Activated naive CD4-positive, alpha-beta T cell (primary cell): ENCODE measurements at places on chromosomes 12 and 14.

DNA sequence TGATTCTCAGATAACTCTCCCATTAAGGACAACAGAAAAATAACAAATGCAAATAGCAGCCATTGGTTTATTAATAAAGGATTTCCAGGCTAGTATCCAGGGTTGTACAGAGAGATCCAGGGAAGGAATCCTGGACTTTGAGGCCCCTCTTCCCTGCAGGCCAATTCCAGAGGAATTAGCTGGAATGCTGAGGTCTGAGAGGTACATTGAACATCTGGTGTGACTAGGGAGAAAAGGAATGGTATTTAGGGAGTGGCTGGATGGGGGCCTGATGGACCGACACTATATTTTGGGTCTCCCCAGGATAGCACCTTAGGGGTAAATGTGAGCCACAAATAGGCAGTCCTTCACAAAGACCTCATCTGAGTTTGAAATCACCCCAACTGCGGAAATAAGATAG, 924.5 kb downstream of the AACS start:
- no peak for DNase-seq

DNA sequence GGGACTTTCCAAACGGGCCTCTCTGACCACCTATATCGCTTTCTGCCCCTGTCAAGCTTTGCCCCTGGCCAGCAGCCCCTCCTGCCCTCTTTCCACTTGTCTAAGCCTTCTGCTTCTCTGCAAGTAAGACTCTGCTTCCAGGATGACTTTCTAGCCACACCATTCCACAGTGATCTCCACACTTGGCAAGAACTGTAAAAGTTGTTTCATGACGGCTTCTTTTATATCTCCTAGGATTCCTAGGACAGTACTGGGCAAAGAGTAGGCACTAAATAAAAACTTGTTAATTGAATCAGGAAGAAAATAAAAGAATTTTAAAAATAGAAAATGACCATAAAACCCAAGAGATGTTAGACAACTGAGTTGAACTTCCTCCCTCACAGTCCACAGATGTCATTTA, 1.8 kb upstream of the PTPN21 start:
- DNase-seq: no peak

GRCh38 chr12:82383930-82384552, 25.7 kb downstream of the METTL25 start:
- DNase-seq: no peak

DNA sequence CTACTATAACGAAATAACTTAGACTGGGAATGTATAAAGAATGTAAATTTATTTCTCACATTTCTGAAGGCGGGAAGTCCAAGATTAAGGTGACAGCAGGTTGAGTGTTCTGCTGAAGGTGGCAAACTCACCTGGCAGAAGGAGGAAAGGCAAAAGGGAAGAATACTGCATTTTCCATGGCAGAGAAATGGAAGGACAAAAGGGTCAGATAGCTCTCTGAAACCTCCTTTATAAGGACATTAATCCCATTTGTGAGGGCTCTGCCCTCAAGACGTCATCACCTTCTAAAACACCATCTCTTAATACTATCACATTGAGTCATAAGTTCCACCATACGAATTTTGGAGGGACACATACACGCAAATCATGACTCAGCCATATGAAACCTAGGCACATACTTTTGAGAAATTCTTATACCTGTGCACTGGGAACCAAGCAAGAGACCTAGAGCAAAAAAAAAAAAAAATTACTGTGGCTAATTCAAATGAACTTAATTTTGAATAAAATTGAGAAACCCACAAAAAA, 1669.3 kb upstream of the FLRT2 start:
- DNase-seq: no peak

- no peak for DNase-seq
Measured at GRCh38 chr14:53260286-53260685, 107.2 kb upstream of the DDHD1 start.

- no peak for DNase-seq
Measured at GRCh38 chr14:34023824-34024767, 73.2 kb upstream of the EGLN3 start.

DNA sequence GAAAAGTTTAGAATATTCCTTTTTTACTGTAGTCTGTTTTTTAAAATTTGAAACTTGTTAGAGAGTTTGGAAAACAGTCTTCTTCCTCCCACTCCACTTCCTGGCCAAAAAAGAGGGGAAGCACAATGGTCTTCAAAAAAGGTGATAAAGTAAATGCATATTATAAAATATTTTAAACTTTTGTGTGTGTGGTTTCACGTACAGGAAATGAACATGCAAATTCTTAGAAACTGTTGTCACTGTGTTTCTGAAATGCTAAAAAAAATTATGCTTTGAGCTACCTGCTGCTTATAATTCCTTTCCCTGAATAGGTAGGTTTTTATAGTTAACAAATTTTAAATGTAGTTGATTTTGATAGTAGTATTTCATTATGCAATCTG, 2.9 kb downstream of the FGFR1OP2 start:
- no peak for DNase-seq

- DNase-seq: peak; percentile 55
Measured at GRCh38 chr12:53295070-53295890, at the start of gene PFDN5. PFDN5 (plus strand) TSS chr12:53295542; CDS start chr12:53295568, 26 bp downstream.

GRCh38 chr14:61106959-61107641, 126.1 kb downstream of the SLC38A6 start:
- no peak for DNase-seq

- no peak for DNase-seq
Measured at GRCh38 chr14:90287791-90288190, 31.4 kb downstream of the PSMC1 start.

GRCh38 chr12:54750-55535, 11.6 kb upstream of the IQSEC3 start:
- no peak for DNase-seq

- no peak for DNase-seq
Measured at GRCh38 chr12:122929148-122929538, 33.2 kb upstream of the VPS37B start.

DNA sequence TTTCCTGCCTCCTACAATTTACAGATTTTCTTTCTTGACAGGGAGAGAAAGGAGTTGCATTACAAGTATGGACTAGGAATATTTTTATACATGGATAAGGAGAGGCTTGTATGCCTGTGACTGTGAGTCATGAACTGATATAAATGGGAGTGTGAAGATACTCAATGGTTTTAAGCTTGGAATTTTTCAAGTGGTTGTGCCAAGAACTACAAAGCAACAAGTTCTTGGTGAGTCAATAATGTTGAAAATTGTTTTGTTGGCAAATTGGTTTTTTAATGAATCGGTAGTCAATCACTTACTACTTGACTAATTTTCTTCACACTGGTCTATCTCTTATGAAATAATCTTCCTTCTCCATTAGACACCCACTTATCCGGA, 58.9 kb upstream of the HMGA2 start:
- no peak for DNase-seq

DNA sequence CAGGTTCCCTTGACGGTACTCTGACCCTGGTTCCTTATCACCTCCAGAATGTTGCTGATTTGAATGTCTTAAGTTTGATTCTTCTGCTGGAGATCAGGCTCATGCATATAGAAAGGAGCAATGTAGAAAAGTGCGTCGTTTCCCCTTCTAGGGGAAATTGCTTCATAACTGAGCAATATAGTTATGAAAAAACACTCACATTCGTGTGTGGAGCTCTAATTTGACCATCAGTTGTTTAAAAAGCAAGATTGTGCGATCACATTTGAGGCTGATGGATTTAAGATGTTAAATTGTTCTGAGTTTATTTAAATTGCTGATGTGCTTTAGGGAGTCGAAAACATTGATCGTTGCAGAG, 19.2 kb downstream of the PELI2 start:
- DNase-seq: no peak

- DNase-seq: peak; percentile 80
Measured at GRCh38 chr12:6493497-6494257, at the start of gene NCAPD2. NCAPD2 (plus strand) TSS chr12:6494102; CDS start chr12:6495099, 997 bp downstream.

DNA sequence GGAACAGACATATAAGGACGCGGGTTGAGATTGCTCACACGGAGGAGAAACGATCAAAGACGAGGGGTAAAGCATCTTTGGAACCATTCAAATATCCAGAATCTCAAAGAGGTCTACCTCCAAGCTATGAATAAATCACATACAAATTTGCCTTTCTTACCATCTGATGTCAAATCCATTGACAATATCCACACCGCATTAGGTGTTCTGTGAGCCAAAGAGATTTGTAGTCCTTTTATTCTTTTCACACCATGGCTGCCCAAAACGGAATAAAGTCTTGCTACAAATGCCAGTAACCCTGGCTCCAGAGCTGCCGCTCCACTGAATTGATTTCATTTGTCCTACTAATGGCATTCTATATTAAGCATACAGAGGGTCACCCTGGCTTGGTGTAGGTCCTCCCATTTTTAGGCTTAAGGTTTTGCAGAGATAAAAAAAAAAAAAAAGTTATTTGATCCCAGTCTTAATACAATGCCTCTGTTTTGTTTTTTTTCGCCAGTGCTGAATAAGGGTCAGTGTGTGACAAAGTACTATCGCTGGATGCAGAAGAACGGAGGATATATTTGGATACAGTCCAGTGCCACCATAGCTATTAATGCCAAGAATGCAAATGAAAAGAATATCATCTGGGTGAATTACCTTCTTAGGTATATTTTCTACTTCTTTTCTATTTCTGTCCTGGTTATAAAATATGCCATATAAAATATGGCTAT, 157.3 kb downstream of the EGLN3 start:
- no peak for DNase-seq

DNA sequence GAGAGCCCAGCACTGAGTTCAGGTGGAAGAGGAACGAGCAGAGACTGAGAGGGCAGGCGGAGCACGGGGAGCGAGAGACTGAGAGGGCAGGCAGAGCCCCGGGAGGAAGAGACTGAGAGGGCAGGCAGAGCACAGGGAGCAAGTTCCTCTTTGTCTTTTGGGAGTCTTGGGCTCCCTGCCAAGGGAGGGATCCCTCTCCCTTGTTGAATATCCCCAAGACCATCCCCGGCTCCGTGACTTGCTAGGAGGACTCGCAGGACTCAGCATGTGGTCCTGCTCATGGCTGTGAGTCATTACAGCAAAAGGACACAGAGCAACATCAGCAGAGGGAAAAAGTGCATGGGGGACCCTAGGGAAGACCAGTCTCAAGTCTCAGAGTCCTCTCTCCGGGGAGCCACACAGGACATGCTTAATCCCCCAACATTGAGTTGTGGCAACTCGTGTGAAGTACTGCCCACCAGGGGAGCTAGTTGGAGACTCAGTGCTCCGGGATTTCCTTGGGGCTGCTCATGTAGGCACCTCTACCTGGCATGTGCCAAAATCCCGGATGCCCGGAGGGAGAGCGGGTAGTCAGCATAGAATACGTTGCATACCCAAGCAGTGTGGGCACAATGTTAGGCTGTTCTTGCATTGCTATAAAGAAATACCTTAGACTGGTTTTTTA, 81.0 kb downstream of the CCDC92 start:
- DNase-seq: no peak

GRCh38 chr14:25620515-25620914, 570.6 kb upstream of the STXBP6 start:
- no peak for DNase-seq

DNA sequence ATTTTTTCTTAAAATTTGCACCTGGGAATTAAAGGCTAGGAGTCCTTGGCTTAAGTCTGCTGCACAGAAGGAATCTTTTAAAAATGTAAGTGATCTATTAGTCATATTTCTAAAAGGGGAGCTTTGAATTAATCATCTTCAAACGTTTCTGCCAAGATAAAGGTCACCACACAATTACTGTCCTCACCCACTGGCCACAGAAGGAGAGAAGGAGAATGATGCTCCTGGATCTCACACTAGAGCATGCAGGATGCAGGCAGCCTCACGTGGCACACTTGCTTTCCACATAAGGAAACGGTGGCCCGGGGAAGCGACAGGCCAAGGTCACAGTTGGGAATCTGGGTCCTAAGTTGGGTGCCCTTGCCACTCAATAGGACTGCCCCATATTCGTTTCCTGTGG, 16.9 kb downstream of the PLEKHG7 start:
- DNase-seq: no peak

- DNase-seq: no peak
Measured at GRCh38 chr14:20799892-20800544, 2.6 kb downstream of the RNASE1 start.

- DNase-seq: no peak
Measured at GRCh38 chr14:82080370-82080769, 546.7 kb upstream of the SEL1L start.

DNA sequence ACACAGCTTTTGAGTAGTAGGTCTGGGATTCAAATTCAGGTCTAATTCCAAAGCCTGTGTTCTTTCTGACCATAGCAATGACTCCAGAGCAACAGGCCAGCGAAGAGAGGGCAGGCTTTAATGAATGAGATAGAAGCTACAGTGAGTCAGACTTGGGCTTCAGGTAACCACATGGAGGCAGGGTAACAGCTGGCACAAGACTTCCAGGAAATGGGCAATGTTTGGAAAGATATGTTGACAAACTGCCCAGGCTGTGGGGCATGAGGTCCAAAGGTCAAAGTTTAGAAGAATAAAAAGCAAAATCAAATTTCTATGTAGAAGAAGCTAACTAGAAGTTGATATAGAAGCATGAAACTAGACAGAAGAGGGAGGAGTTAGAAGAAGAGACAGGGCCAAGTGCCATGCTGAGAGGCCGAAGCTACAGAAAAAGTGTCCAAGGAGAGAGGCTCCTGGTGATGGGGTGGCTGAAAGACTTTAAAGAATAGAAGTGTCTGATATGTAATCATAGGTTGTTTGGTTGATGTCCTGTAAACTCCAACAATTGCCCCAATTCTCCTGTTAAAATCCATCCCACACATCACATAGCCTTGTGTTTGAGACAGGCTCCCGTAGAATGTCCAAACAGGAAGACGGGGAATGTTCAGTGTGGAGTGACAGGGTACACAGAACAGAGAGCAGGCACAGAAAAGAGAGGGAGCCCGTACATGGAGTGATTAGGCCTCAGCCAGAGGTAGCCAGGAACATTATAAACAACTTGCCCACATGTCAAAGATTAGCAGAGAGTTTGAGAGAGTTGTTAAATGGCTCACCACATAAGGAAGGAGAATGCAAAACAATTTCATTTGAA, 384.7 kb downstream of the CCDC91 start:
- DNase-seq: no peak

DNA sequence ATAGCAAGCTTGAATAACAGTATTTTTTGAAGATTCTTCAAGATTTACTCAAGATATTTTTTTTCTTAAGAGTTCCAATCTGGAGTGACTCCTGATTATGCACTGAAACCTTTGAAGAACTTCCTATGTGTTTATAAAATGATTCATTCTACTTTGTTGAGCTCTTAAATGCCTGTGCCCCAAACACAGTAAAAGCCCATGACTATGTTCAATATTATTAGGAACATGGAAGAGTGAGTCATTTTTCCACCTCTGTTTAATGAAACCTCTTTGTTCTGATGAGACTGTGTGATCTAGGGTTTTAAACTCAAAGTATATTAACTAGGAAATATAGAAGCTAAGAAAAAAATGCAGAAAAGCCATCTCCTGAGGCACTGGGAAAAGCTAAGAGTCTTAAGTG, 415.0 kb upstream of the FBXO33 start:
- DNase-seq: no peak

GRCh38 chr12:12872934-12873275, 18.5 kb upstream of the GPRC5A start:
- no peak for DNase-seq

GRCh38 chr14:104557766-104558165, 21.8 kb upstream of the C14orf180 start:
- no peak for DNase-seq

GRCh38 chr12:114444422-114445279, 38.7 kb upstream of the TBX5 start:
- DNase-seq: no peak
